ENCODE measurements at places on chromosomes 2 and 18.

DNA sequence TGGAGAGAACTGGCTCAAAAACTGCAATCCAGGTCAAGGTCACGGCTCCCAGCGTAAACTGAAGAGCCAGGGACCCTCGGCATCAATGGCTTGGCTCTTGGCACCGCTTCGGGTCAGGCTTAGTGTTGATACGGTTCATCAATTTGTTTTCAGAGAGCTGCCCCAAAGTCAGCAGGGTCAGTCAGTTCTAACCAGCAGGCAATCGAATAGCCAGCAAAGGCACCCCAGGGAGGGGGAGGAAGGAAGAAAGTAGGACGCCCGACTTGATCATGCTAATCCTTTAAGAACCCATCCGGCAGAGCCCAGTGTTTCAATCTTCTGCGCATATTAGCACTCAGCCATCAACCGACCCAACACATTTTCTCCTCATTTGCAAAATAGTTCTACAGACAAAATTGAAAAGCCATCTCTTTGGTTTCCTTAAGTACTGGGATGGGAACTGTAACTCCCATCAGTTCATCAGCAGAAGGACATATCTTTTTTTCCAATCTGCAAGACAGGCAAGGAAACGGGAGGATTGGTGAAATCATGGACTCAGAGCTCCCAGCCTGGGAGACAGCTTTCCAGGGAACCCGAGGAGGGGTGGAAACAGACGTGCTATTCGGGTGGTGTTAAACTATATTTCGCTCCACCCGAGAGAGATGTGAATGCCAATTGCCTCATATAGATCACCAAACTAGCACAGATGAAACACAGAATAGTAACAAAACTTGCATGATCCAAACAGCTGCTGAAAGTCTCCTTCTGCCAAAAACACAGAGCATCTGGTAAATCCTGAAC, 40.7 kb upstream of the CABLES1 start:
- DNase-seq = no peak

DNA sequence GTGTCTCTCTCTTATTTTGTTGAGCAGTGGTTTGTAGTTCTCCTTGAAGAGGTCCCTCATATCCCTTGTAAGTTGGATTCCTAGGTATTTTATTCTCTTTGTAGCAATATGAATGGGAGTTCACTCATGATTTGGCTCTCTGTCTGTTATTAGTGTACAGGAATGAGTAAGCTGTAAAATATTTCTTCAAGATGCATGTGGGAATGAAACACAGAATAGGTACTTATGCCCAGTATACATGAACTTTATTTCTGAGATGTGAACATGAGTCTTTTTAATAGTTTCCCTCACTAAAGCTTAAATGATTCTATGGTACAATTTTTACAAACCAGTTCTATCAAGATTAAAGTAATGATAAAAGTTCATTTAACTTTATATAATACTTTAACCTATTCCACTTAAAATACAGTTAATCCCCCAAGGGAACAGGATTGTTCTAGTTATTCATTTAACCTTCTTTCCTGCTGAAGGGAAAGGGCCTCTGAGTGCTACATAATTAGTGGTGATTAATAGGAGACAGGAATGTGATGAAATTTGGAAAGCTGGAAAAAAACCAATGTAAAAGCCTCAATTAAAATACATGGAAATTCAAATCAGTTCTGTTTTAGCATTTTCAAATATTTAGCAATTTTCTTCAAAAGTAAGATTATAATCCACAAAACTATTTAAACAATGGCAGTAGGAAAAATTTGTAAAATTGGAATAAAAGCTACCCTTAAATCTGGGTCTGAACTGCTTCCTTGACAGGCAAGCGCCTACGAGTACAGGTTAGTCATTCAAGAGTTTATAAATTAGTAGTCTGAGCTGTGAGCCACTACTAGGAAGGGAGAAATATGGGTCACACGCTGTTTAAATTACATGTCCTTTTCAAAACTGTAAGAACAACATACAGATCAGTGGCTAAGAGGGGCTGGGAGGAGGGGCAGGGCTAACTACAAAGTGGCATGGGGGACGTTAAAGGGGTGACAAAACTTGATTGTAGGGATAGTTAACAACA, 28.9 kb downstream of the SPIRE1 start:
- DNase-seq = no peak

DNA sequence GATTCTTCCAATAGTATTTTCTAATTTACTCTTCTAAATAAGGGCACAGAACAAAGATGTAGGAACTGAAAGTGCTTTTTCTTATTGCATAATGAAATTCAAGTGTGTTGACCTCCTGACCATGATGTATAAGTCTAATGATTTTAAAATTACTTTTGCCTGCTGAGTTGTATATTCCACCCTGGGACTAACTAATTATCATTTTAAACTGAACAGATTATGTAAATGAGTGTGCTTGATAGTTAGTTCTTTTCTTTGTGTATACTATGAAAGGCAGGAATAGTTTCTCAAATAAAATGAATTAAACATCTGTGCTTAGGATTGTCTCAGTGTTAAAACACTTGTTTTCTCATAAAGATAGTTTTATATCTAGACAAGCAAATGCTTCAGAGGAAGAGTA, 284.5 kb downstream of the RIT2 start:
- no peak for DNase-seq

DNA sequence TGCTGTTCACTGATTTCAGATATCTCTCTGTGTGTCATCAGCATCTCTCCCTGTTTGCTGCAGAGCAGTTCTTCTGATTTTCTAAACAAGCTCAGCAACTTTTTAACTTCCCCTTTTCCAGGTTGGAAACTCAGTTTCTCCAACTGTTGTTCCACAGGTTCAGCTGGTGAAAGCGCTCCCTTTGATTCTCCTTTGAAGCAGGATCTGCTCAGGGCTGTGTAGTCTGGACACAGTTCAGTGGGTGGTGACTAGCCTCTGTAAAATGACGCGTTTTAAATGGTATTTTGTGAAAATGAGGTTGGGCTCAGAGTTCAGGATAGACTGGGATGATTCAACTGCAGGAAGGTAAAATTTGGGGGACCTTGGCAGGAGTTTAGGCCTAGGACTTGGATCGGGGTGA, 106.3 kb downstream of the TRIM43 start:
- DNase-seq = no peak

DNA sequence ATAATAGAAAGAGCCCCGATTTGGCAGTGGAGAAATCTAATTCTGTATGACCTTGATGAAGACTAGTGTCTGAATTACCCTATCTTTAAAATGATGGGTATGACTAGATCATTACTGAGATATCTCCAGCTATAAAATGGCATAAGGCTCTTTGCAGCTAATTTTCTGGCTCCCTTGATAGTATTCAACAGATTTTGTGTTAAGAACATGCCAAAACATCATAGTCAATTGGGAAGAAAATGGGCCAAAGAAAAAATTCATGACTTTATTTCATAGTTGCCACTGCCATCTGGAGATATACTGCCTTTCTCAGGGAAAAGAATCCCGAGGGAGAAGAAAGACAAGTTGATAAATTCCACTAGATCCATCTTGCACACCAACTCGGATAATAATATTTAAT, 1618.7 kb downstream of the LRP1B start:
- no peak for DNase-seq

DNA sequence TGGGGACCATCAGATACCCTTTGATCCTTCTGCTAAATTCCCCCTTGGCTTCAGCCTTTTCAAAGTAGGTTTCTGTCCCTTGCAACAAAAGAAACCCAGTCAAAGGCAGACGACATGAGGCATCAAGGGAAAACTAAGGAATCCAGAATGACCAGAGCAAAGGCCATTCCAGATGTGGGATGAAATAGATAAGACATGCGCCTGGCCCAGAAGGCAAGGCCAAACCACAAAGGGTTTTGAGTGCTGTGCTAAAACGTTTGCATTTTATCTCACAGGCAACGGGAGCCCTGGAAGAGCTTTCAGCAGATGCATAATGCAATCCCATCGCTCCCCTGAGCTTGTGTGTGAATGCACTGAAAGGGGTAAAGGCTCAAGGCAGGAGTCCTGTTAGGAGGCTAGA, 17.7 kb downstream of the CXCR1 start:
- no peak for DNase-seq

GRCh38 chr2:120920454-120921148, 184.9 kb downstream of the GLI2 start:
- DNase-seq = no peak

DNA sequence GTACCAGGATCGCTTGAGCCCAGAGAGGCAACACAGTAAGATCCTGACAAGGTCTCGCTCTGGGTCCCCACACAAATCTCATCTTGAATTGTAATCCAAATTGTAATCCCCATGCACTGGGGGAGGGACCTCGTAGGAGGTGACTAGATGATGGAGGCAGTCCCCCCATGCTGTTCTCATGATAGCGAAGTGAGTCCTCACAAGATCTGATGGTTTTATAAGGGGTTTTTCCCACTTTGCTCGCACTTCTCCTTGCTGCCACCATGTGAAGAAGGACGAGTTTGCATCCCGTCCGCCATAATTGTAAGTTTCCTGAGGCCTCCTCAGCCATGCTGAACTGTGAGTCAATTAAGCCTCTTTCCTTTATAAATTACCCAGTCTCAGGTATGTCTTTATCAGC, 46.0 kb upstream of the SERTAD2 start:
- DNase-seq = no peak

GRCh38 chr18:70024829-70025228, 77.2 kb upstream of the CD226 start:
- no peak for DNase-seq

DNA sequence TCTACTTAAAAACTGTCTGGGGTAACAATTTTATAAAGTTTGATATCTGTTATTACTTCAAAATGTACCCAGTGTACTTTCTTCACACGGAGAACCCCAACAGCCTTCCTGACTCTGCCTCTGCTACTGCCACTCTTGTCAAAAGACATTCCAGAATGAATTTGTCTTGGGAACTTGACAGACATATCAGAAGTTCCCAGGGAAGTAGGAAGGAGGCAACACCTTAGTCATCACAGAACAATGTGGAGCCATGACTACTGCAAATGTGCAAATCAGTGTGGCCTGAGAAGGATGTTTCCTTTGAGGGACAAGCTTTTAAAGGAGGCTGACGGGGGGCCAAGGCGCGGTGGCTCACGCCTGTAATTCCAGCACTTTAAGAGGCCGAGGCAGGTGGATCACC, 133.8 kb upstream of the RNF152 start:
- DNase-seq = no peak

DNA sequence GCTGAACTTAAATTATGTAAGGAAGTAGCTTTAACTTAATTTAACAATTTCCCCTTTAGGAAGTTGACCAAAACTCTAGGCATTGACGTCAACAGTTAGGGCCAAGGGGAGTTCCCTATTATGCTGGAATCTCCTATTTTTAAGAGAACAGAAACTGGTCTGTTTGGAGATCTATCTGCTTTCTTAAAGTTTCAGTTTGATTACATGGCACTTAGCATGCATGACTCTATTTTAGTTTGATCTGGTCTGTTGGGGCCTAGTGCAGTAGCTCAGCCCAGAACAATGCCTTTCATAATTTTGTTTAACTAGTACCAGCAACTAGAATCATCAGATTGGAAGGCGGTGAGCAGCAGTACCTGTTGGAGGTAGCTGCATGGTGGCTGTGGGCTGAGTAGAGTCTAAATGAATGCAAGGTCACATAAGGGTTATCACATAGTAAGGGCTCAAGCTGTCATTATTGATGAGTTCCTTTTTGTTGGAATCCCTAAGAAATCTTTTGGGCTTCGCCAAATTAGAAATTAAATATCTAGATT, 60.5 kb upstream of the ZNG1B start:
- no peak for DNase-seq

DNA sequence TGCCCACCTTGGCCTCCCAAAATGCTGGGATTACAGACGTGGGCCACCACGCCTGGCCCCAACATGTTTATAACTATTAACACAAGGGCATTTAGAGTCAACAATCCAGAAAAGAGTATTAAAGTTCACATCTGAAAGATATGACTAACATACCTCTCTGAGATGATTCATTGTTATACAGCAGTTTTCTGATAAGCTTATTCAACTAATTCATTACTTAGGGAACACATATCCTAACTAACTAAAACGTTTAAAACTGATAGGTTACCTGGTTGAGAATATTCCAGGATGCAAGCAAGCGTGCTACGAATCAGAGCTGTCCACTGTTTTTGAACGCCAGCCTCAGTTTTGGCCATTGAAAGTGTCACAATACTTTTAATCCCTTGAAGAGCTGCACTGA, 34.0 kb upstream of the STRN start:
- DNase-seq = no peak

GRCh38 chr2:29322011-29322410, 206.8 kb downstream of the CLIP4 start:
- no peak for DNase-seq

GRCh38 chr2:203498161-203498560, 36.9 kb downstream of the RAPH1 start:
- DNase-seq = no peak

GRCh38 chr18:62324917-62325805, at the start of gene TNFRSF11A:
TNFRSF11A (plus strand) TSS chr18:62325310; CDS start chr18:62325353, 43 bp downstream.
- DNase-seq = peak; percentile 55

- peak; percentile 36 for DNase-seq
These were observed 1.6 kb downstream of the CDH2 start for GRCh38 chr18:28175150-28175929.

- DNase-seq = no peak
These were observed 63.0 kb upstream of the ACVR1C start for GRCh38 chr2:157691695-157692094.

DNA sequence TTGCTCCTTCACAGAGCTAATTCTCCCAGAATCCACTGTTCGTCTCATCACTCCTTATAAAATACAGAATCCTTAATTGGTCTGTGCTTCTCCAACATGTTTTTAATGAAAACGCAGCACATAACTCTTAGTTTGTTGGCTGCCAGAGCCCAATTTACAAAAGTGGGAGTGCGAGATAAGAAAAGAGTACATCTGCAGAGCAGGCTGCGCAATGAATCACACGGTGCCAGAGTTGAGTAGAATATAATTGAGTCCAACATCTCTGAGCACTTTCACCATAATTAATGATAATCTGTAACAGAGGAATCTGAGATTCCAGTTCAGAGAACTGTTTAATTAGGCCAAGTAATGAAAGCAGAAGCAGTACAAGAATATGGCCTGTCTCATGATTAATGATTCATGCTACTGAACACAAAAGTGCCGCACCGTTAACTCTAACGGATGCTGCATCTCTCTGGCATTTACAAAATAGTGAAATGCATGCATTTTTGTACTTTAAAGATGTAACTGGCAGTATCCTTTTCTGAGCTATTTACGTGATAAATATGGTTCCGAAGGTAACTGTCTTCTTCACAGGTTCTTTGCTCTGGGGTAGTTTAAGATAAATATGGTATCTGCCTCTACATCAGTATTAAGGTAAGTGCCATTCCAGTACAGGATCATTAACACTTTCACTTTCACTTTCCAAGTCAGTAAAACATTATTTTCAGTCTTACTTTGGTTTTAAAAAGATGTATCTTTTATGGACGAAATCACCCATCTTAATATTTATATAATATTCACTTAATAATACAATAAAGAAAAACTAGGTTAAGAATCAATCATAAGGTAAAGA, 785.6 kb downstream of the NR4A2 start:
- no peak for DNase-seq
